ENCODE measurements at places on chromosomes 16 and 17.

- DNase-seq = no peak
These were observed 24.0 kb downstream of the MAP3K14 start for GRCh38 chr17:45292696-45293412.

- no peak for DNase-seq
These were observed 7.4 kb downstream of the GLIS2 start for GRCh38 chr16:4323071-4323844.

DNA sequence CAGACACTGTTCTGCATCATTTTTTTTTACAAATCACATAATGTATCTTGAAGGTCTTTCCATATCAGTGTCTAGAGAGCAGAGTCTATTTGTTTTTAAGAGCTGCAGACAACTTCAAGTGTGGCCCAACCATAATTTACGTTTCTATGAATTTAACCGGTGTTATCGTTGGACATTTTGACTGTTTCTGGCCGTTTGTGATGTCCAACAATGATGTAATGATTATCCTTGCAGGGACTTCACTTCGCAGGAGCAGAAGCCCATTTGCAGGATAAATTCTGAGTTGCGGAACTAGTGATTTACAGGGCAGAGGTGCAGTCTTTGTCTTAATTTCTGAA, 26.9 kb upstream of the HLF start:
- DNase-seq = no peak

GRCh38 chr17:7220593-7221277, 997 bp downstream of the ACADVL start:
- DNase-seq = peak; percentile 59

- no peak for DNase-seq
These were observed 7.7 kb downstream of the MED9 start for GRCh38 chr17:17484451-17484899.

All from NCI-H69 (cell line).